Left renal pelvis (tissue), 4 donors: ENCODE measurements at places on chromosomes 12 and 14.

DNA sequence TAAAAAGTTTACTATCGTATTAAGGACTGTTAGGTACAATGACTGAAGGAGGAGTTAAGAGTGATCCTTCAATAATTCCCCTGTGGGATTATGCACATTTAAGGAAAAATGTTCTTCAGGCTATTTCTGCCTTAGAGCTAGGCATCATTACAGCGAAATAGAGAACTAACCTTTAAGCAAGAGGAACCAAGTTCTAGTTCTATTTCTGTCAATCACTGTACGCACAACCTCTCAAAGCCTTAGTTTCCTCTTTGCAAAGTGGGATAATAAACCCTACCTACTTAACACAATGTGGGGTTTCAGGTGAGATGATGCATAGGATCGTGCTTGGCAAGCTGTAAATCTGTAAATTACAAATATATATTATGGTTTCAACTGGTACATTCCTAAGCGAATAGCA lies 15.4 kb downstream of the NTF3 start:
- no peak for DNase-seq

DNA sequence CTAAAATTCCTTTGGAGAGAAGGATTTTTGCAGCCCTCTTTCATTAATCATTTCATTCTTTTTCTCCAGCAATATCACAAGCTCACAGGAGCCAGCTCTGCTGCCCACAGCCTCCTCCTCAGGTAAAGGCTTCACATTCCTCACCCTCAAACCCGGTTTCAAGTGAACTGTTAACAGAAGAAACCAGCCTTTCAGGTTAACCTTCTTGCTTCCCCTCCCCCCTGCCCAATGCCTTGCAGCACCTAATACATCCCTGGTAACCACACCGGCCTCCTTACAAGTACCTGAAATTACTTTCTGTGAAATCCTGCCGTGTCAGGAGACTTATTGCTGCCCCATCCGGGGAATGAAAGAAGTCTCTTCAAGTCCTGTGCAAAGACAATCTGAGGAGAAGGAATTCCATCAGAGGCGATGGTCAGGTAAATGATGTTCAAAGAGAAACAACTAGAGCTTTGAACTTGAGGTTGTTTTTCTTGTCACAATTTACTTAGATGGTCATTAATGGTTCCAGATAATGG lies 111.2 kb downstream of the MYRFL start:
- DNase-seq, result no peak

GRCh38 chr14:52112336-52113018 lies 43.6 kb upstream of the NID2 start:
- DNase-seq, result no peak

- DNase-seq, result no peak
Observed at GRCh38 chr14:71175491-71175890, 268.2 kb downstream of the PCNX1 start.

GRCh38 chr14:106848330-106849121 lies 1322.1 kb downstream of the TMEM121 start:
- DNase-seq, result no peak

GRCh38 chr12:66453844-66454243 lies 151.6 kb downstream of the HELB start:
- no peak for DNase-seq

GRCh38 chr12:87982208-87982607 lies 47.0 kb downstream of the C12orf50 start:
- DNase-seq, result no peak

DNA sequence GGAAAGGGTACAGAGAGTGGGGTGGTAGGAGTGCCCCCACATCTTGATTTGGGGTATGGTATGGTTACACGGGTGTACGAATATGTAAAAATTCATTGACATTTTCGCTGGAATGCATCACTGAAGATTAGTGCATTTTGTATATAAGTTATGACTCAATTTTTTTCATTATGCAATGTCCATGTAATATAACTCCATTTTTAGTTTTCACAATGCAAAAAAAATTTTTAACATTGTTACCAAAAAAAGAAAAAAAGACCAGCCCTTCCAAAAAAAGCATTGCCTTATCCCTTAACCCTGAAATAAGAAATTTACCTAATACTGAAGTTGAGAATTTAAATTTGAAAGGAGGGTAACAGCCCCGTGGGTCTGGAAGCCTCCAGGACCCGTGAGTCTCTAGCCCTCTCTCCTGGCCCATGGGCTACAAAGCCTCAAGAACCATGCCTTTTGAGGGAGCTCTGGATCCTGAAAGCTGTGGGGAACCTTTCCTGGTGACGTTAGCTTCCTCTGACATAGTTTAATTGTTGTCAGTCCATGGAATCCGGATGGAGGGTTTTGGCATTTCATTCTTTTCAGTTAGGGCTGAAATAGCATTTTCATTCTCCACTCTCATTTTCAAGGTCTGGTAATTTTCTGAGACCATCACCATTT lies 55.6 kb upstream of the ACTN1 start:
- no peak for DNase-seq

DNA sequence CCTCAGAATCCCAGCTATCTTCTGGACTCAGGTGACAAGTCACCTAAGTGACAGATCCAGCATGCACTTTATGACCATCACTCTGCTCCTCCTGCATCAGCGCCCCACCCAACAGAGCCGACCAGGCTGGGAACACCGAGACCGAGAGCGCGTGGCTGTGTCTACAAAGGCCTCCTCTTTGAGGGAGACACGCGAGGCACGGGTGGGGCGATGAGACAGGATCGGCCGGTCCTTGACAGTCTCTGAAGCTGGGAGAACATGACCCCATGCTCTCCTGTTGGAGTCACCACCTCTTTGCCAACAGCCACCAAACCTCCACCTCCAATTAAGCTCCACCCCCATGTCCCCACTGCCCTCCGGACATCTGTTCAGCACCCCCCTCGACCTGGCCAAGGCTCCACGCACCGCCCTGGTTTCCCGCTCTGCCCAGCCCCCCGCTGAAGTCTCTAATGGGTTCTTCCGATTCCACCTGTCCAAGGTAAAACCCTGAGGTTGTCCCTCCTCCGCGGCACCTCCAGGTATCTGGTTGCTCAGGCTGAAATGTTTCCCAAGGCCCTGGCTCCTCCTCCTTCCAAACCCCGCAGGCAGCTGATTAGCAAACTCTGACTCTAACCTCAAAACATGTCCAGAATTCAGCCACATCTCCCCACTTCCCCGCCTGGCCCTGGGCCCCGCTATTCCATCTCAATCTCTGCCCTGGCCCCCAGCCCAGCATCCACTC lies 31.5 kb downstream of the HSP90AA1 start:
- no peak for DNase-seq

DNA sequence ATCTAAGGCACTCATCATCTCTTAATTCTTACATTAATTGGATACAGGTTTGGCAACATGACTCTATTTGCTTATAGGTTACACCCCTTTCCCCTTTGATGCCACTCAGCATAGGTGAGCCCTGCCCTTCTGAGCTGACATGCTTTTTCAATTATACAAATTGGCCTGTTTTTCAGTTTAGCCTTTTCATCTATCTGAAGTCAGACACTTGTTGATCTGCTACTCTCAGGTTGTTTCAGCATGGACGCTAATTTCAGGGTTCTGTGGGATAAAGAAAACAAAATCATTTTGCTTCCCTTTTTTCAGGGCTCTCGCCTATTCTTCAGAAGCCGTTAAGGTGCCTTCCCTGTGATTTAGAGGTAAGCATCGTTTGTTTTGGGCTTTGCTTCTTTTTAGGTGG lies 55.3 kb downstream of the DACT1 start:
- no peak for DNase-seq

DNA sequence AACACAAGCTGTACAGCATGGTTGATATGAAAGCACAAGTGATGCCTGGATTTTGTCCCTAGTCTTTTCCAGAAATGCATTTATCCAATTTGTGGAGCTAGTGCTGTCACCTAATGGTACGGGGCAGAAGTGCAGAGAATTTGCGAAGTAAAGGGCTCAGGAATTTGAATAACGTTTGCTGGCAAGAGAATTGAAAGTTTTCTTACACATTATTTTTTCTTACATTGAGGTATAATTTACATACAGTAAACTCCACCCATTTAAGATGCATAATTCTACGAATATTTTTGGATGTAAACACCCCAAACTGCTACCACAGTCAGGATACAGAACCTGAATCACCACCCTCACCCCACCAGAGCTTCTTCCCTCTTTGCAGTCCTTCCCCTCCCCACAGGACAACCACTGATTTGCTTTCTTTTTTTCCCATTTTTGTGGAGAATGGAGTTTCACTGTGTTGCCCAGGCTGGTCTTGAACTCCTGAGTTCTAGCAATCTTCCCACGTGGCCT lies 3.5 kb downstream of the AICDA start:
- DNase-seq, result no peak

DNA sequence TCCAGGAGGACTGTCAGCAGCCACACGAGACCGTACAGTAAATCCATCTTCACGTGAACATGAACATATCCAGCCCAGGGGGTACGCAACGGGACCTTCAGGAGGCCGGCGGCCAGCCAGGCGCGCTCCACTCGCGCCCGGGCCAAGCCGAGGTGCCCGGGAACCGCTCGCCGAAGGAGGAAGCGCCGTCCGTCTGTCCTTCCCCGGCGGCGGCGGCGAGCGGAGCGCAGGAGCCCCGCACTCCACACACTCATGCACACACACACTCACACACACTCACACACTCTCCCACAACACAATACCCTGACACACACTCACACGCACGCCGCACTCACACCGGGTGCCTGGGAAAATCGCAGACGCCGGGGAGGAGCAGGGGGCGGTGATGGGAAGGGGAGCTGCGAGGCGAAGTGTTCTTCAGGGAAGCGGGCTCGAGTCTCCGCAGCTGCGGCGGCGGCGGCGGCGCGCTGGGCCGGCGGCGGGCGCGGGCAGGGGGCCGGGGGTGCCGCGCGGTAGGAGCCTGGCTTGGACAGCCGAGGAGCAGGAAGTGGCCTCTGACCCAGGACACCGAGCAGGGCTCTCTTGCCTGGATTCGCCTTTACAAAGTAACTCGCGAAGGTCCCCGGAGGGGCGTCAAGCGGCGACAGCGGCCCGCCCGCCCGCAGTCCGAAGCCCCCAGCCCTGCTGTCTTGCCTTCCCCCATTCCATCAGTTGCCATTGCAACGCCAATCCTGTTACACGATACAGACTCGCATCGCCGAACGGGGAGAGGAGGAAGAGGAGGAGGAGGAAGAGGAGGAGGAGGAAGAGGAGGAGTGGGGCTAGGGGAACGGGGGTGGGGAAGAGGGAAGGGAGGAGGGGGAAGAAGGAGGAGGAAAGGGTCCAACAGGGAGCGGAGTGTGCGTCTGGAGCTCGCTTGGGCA lies 601 bp downstream of the MDGA2 start:
- peak; percentile 25 for DNase-seq

DNA sequence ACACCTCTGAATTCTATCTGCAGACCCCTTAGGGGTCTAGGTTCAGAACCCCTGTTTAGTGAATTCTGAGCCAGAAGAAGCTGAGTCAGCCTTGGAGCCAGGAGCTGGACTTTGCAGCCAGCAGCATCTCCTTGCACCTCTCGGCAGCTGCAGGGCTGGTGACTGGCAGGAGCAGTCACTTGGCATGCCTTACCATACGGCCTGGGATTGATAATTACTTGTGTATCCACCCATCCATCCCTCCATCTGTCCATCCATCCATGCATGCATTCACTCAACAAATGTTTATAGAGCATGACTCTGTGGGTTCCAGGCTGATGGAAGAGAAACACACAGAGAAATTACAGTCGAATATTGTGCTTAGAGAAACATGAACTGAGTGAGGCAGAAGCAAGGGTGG lies 67.5 kb upstream of the PRIMA1 start:
- DNase-seq, result no peak

DNA sequence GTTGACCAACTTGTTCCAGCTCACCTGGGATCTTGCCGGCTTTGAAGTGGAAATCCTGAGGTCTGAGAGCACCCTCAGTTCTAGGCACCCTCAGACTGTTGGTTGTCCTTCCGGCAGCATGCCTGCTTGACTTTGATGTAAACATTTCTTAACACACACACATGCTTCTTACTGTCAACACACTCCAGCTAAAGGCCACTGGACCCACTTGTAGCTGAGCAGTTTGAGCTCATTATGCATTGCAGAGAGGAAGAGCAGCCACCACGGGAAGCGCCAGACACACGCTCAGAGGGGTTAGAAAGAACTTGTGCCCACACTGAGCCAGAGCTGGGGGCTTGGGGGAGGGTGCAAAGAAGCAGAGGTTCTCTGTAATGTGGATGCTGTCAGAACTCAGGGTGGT lies 55.8 kb downstream of the TNFAIP2 start:
- no peak for DNase-seq

DNA sequence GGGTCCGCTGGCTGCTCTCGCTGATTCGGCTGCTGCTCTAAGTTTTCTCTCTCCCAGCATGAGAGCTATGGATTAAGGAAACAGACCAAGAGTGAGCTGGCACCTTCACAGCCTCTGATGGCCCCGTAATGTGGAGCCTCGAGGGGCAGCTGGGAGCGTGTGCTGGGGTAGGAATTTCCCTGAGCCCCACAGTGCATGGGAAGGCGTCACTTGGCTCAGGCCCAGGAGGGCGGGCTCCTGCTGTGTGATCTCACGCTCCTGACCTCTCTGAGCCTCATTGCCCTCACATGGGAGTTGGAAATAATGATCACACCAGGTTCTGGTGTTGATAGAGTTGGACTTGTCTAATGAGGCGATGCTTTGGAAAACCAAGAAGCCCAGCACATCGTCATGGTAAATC lies 238.6 kb upstream of the CRY1 start:
- no peak for DNase-seq

DNA sequence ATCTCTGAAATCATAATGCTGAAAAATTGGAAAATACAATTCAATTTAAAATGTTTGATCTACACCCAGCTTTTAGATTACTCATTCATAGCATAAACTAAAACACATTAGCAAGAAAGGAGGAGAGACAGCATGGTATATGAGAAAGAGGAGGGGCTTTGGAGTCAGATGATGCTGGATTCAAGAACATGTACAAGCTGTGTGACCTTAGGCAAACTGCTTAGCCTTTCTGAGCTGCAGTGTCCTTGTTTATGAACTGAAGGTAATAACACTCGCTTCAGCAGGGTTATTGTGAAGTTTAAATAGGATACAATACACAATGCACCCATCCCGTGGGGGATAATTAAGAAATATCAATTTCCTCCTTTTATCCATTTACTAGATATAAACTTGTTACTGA lies 79.2 kb downstream of the MAP1LC3B2 start:
- no peak for DNase-seq

DNA sequence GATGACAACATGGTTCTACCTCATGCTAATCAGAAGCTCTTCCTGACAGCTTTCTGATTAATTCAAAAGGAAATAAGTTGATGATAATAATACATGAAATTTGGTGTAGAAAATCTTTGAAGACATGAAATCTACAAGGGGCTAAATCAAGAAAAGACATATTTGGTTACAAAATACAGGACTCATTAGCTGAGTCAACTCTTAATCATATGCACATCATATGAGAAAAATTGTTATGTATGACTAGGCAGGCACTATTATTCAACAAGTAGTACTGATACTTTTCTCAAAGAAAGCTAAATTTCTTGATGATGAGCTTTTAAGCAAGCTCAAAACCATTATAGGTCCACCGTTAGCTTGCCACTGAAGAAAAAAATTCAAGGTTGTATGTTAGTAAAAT lies 7.1 kb downstream of the ABCC9 start:
- no peak for DNase-seq

- DNase-seq, result no peak
Observed at GRCh38 chr12:123850246-123851134, 88.4 kb downstream of the DNAH10 start.
